Stimulated activated CD4-positive, alpha-beta T cell treated with anti-CD3 and anti-CD28 coated beads, Interleukin-2, amount 100 ng/mL, for 24 hours (primary cell): ENCODE measurements at places on chromosomes 7 and 10.

- DNase-seq, result no peak
Observed at GRCh38 chr10:49310460-49310859, 11.5 kb downstream of the C10orf71 start.

- no peak for DNase-seq
Observed at GRCh38 chr10:33422471-33423153, 88.1 kb upstream of the NRP1 start.

DNA sequence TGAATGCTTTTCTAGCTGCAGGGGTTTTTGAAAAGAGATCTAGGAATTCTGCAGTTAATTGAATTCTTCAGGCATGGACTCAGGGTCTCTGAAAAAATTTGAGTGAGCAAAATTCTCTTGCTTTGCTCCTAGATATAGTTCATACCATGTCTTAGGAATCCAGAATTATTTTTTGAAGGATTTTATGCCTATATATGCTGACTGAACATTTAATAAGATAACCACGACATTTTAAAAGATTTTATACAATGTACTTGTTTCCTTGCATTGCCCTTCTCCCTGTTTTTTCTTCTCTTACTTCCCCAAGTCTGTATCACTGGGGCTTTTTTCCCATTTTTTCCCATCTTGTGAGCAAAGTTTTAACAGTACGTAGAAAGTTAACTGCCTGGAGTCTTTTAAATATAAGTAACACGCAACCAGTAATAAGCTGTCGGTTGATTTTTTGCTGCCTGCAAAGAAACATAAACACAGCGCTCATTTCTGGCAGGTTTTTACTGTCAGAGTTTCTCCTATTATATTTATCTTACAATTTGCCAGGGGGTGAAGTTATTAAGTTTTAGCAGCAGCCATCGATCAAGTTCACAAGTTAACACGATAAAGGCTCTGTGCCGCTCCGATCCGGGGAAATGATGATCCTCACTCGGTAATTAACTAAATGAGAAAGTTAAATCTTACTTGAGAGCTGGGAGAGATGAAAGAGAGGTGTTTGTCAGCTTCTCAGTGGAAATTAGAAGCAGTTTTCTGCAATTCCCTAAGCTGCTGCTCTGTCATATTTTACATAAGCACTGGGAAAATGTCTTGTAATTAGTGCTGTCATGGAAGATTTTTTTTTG, 81.0 kb downstream of the POLL start:
- no peak for DNase-seq

DNA sequence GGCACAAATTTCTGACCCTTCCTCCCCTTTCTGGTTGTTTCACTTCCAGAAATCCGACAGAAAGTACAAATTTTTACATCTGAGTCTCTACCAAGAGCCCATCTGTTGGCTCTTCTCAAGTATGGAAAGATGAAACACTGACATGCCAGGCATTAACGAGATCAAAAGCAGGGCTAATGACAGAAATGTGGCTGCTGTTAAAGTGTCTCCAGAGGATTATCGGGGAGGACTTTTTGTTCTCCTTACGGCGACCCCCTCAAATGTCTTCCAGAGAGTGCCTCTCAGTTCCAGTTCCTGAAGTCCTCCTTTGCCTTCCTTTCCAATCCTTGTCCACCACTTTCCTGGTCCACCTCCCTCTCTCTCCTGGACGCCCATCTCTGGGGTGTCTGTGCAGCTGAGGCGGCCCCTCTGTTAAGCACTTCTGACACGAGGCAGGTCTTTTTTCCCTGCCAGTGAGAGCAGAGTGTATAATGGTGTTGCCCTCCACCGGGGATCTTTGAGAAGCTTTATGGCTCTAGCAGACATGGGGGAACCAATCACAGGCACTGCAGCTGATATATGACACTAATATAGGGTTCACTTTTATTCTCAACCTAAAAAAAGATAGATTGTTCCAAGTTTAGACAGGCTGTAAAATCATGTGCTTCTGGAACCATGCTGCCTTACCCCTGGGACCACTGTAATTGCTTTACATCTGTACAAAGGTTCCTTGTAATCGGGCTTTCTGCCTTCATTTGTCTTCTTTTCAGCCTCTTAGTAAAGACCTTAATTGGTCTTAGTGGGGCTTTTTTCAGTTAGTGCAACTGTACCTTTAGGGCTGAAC, 757.1 kb downstream of the AUTS2 start:
- no peak for DNase-seq

- no peak for DNase-seq
Observed at GRCh38 chr10:83153714-83154113, 985.6 kb upstream of the GHITM start.
